Endothelial cell (in vitro differentiated cells): ENCODE measurements at places on chromosomes 1 and 21. TPM values are rescaled to one million over a fixed set of nuclear protein-coding genes. Genes with fewer than 3 reads are reported as not detected.

AZIN2 gene
- total RNA-seq: 1.4 TPM

RGS5 gene
- 581 TPM for total RNA-seq

GBP7 gene
- 0.69 TPM for total RNA-seq

CACNA1S gene
- total RNA-seq: 0.08 TPM

CFAP141 gene
- not detected for total RNA-seq

CDCA8 gene
- total RNA-seq: 7.8 TPM

PLPPR4 gene
- total RNA-seq: 0.15 TPM

KLHDC8A gene
- 1.5 TPM for total RNA-seq

GPATCH3 gene
- total RNA-seq: 23.4 TPM

DCDC2B gene
- total RNA-seq: not detected

DIRAS3 gene
- total RNA-seq: 0.49 TPM

AQP10 gene
- not detected for total RNA-seq

- H3K4me3 ChIP-seq: no peak overlapping the region
- no peak for DNase-seq
- no peaks in the 10 kb centered on the region for H3K36me3 ChIP-seq
- H3K4me1 ChIP-seq: no peaks in the 10 kb centered on the region
- peaks cover 3% of the 10 kb centered on the region for H3K27me3 ChIP-seq
- H3K27ac ChIP-seq: no peak overlapping the region
These were observed 14.9 kb downstream of the MAP3K7CL start for GRCh38 chr21:29145354-29145782.

DNA sequence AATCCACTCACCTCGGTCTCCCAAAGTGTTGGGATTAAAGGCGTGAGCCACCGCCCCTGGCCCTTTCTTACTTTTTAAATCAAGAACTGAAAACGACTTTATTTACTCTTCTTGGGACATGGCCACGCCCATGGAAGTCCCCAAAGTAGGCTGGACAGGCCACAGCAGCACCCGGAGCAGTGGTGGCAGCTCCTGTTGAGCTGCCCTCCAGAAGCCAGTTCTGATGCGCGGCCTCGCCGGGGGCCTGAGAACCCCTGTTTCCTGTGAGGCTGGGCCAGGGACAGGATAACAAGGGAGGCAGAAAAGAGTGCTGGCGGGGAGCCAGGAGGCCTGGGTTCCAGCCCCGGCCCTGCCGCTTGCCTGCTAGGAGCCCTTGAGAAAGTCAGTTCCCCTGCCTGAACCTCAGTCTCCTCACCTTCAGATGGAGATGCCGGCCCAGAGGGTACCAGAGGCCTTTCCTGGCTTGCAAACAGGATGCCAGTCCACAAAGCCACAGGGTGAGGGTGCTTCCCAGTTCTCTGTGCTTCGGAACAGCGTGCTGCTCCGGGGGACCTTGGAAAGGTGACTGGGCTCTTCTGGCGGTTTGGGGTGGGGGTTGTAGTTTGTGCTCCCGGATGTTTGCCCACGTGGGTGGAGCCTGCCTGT lies 59.4 kb downstream of the RUNX3 start:
- peaks cover 10% of the 10 kb centered on the region for H3K27me3 ChIP-seq
- peaks cover 5% of the 10 kb centered on the region for H3K4me1 ChIP-seq
- H3K27ac ChIP-seq: no peak overlapping the region
- DNase-seq: no peak
- no peak overlapping the region for H3K4me3 ChIP-seq
- no peaks in the 10 kb centered on the region for H3K36me3 ChIP-seq

DNA sequence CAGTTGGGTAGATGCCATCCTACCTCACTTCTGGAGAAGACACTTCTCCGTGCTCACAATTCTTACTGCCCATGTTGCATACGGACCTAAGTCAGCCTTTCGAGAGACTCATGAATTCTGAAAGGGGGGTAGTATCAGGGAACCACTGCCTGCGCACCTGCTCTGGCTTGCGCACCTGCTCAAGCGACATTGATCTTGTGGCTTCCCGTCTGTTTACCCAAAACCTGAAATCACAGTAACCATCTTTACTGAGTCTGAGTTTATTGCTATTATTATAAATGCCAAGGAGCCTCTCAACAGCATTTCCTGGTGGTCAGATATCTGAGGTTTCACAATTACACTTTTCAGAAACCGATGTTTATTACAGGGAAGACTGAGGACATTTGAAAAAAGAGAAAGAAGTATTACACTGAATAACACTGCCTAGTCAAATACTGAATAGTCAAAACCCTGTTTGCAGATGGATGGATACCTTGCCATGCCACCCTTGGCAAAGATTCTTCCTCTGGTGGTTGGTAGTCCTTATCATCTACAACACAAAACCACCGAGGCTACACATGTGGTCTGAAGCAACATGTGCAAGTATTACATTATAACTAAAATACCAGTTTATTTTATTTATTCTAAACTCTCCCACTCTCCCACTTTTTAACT lies 208.7 kb downstream of the SIPA1L2 start:
- H3K27ac ChIP-seq: no peak overlapping the region
- DNase-seq: no peak
- peaks cover 63% of the 10 kb centered on the region for H3K36me3 ChIP-seq
- H3K27me3 ChIP-seq: peaks cover 17% of the 10 kb centered on the region

- no peak overlapping the region for H3K27ac ChIP-seq
- peaks cover 8% of the 10 kb centered on the region for H3K27me3 ChIP-seq
- H3K36me3 ChIP-seq: peaks cover 5% of the 10 kb centered on the region
- H3K4me3 ChIP-seq: no peak overlapping the region
- no peaks in the 10 kb centered on the region for H3K4me1 ChIP-seq
- DNase-seq: no peak
These were observed 35.8 kb downstream of the CRYAA start for GRCh38 chr21:43204638-43205037.

- DNase-seq: no peak
- H3K27ac ChIP-seq: no peak overlapping the region
- no peaks in the 10 kb centered on the region for H3K36me3 ChIP-seq
- H3K4me1 ChIP-seq: no peaks in the 10 kb centered on the region
- no peak overlapping the region for H3K4me3 ChIP-seq
These were observed 97.6 kb downstream of the PDE4B start for GRCh38 chr1:65890201-65890843.

DNA sequence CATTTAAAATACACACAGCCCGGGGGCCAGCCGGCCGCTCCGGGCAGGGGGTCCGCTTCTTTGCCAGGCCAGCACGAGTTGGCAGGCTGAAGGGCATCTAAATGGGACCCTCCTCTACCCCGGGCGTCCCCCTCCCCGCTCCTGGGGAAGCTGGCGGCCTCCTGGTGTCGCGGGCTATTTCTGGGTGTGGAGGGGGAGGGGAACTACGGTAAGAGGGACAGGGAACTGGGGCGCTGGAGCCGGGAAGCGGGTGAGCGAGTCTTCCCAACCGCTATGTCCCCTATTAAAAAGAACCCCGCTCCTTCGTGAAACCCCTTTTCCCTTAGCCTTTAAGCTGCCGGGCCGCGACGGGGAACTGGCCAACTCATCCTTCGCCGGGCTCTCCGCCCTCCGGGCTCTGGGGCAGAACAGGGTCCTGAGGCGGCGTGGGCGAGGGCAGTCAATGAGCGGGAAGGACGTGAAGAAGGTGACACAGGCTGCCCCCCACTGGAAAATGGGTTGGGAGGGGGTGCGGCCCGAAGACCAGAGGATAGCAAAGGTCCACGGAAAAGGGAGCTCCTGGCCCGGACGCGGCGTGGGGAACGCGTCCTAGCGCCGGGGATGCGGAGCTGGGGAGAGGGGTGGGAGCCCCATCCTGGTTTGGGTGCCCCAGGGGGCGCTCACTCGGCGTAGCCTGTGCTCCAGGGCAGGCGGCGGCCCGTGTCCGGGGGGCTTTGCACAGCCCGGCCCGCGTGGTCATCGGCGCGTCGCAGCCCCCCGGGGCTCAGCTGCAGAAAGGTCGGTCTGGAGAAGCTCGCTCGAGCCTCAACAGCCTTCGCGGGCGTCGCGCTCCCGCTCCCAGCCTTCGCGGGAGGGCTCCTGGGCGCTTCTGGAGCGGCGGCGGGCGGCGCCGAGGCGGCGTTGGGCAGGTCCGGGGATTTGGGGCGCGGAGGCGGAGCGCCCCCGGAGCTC lies 544 bp downstream of the PPM1J start:
- H3K27ac ChIP-seq: no peak overlapping the region
- H3K36me3 ChIP-seq: peaks cover 7% of the 10 kb centered on the region

- DNase-seq: no peak
- H3K36me3 ChIP-seq: no peaks in the 10 kb centered on the region
- H3K4me1 ChIP-seq: peaks cover 22% of the 10 kb centered on the region
- H3K27me3 ChIP-seq: peaks cover 5% of the 10 kb centered on the region
These were observed 25.7 kb downstream of the ARHGEF19 start for GRCh38 chr1:16186655-16187235.

- no peak overlapping the region for H3K4me3 ChIP-seq
- no peak overlapping the region for H3K27ac ChIP-seq
- H3K36me3 ChIP-seq: peaks cover 9% of the 10 kb centered on the region
- DNase-seq: no peak
- H3K4me1 ChIP-seq: no peaks in the 10 kb centered on the region
These were observed 11.4 kb upstream of the MAGOH start for GRCh38 chr1:53249706-53250105.

DNA sequence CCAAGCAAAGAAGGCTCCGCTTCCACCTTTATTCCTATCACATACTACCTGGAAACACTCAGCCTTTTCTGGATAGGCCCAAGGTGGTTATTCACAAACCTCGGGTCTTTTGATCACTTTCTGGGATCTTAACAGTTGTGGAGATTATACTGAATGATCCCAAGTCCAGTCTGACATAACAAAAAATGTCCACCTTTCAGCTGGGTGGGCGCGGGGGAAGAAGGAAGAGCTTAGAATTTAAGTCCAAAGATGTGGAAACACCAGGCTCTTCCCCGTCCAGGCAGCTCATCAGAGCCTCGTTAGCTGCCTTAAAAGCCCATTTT lies 338 bp upstream of the C1orf53 start:
- no peak for DNase-seq
- H3K4me1 ChIP-seq: peaks cover 12% of the 10 kb centered on the region
- peak overlapping the region; percentile 78 for H3K27ac ChIP-seq
- H3K4me3 ChIP-seq: peak overlapping the region; percentile 96
- peaks cover 15% of the 10 kb centered on the region for H3K27me3 ChIP-seq

GRCh38 chr1:151327903-151328674 lies 873 bp upstream of the PI4KB start:
- DNase-seq: peak; percentile 20
- H3K36me3 ChIP-seq: peaks cover 10% of the 10 kb centered on the region
- peaks cover 3% of the 10 kb centered on the region for H3K27me3 ChIP-seq
- peaks cover 21% of the 10 kb centered on the region for H3K4me1 ChIP-seq
- H3K27ac ChIP-seq: peak overlapping the region; percentile 94

- peaks cover 10% of the 10 kb centered on the region for H3K27me3 ChIP-seq
- DNase-seq: peak; percentile 64
- H3K4me1 ChIP-seq: peaks cover 19% of the 10 kb centered on the region
- H3K36me3 ChIP-seq: no peaks in the 10 kb centered on the region
- H3K4me3 ChIP-seq: no peak overlapping the region
- no peak overlapping the region for H3K27ac ChIP-seq
These were observed 1.9 kb upstream of the ZSCAN20 start for GRCh38 chr1:33470495-33471012.

DNA sequence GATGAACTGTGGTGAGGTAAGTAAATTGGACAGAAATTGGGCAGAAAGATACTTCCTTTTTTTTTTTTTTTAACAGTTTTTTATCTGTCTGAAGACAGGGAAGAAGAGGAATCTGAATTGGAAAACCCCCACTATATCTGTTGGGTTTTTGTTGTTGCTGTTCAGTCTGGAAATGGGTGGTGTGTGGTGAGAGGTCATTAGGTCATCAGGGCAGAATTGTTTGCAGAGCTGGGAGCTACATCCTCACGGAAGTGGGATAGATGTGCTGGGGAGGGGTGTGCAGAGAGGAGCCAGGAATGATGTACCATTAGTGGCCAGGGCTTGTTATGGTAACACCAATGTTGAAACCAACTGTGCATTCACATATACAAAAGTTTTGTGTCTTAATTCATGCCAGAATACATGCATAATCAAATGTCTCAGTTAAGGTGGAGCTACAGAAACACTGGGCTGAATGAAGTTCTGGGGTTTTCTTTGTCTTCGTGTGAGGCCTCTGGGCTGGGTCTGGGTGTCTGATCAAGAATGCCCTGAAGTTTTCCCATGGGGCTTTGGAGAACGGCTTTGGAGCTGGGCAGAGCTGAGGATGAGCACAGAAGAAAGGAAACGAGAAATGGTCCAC lies 12.4 kb downstream of the USP25 start:
- H3K27me3 ChIP-seq: peaks cover 5% of the 10 kb centered on the region
- H3K4me1 ChIP-seq: peaks cover 47% of the 10 kb centered on the region
- peaks cover 9% of the 10 kb centered on the region for H3K36me3 ChIP-seq
- no peak for DNase-seq
- peak overlapping the region; percentile 28 for H3K4me3 ChIP-seq
- H3K27ac ChIP-seq: no peak overlapping the region

DNA sequence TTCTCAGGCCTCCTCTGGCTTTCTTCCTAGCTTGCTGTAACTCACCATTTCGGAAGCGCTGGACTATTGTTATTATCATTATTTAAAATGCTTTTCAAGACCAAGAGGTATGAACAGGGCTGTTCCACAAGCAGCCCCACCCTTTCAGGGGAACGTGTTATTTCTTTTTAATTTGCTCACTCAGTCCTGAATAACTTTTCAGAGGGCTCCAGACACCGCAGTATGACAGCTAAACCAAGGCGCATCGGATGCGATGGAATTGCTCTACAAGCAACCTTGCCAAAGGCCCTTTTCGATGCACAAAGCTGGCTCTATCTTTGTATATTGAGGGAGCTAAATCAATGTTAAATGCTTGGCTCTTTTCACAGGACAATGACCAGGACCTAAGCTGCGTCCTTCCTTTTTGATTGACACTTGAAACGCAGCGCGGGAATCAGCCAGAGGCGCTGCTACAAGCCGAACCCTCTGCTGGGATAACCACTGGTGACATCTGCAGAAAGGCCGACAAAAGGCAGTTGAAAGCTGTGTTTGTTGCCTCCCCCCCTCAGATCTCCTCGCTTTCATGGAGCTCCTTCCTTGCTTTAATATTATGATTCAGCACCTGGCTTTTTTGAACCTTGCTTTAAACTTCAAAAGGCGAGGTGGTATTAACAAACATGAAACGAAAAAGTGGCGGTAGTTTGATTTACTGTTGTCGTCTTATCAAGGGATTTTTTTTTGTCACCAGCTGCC lies 204.7 kb upstream of the PROX1 start:
- H3K4me1 ChIP-seq: peaks cover 14% of the 10 kb centered on the region
- no peaks in the 10 kb centered on the region for H3K27me3 ChIP-seq
- DNase-seq: no peak
- no peaks in the 10 kb centered on the region for H3K36me3 ChIP-seq

GRCh38 chr1:147620543-147620942 lies 49.8 kb downstream of the ACP6 start:
- H3K4me3 ChIP-seq: no peak overlapping the region
- DNase-seq: no peak
- H3K27me3 ChIP-seq: peaks cover 3% of the 10 kb centered on the region
- peaks cover 41% of the 10 kb centered on the region for H3K36me3 ChIP-seq
- H3K4me1 ChIP-seq: peaks cover 5% of the 10 kb centered on the region
- no peak overlapping the region for H3K27ac ChIP-seq

GRCh38 chr1:116766616-116767469 lies 12.6 kb downstream of the CD2 start:
- H3K27me3 ChIP-seq: peaks cover 5% of the 10 kb centered on the region
- no peak overlapping the region for H3K4me3 ChIP-seq
- no peak for DNase-seq
